Fibroblast of upper back skin (primary cell): ENCODE measurements at places on chromosomes 7 and 10.
A peak's percentile ranks its signal among the peaks of the same experiment; 100 is the strongest.

DNA sequence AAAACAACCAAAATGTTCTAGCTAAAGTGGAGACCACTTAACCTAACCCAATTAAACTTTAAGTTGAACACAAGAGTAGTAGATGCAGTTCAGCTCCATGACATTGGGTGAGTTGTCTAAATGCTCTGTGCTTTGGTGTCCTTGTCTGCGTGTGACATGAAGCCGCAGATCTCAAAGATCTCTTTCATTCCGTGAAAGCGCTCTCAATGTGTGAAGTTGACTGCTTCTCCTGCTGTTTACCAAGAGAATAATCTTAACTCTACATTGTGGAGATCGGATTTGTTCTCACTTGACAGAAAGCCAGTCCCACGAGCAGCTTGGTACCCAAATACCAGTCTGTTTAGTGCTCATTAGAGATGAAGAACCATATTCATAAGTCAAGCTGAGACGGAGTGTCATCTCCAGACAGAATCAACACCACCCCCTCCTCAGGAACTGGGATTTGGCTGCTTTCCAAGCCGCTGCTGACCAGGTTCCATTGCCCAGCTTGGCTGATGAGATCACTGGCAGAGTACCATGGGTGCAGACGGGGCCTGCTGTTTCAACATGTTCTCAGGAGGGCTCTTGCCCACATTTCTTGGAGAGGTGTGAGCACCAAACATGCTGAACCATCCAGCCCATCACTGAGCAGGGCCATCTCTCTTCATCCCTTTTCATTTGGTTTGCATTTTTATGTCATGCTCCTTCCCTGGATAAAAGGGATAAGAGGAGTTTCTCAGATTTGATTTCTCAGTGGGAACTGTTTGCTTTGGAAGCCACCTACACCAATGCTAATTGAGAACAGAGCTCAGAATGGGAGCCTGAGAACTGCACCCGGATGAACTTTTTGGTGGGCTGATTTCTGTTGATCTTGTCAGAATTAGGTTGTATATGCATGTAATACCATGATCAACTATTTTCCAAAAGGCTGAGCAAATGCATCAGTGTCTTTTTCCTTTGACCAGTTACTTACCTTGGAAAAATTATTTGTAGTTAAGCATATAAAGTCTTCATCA lies 95.8 kb upstream of the AGBL3 start:
- DNase-seq = peak; percentile 74

- peak; percentile 97 for DNase-seq
Observed at GRCh38 chr10:24873281-24873683, 79.1 kb downstream of the PRTFDC1 start.

DNA sequence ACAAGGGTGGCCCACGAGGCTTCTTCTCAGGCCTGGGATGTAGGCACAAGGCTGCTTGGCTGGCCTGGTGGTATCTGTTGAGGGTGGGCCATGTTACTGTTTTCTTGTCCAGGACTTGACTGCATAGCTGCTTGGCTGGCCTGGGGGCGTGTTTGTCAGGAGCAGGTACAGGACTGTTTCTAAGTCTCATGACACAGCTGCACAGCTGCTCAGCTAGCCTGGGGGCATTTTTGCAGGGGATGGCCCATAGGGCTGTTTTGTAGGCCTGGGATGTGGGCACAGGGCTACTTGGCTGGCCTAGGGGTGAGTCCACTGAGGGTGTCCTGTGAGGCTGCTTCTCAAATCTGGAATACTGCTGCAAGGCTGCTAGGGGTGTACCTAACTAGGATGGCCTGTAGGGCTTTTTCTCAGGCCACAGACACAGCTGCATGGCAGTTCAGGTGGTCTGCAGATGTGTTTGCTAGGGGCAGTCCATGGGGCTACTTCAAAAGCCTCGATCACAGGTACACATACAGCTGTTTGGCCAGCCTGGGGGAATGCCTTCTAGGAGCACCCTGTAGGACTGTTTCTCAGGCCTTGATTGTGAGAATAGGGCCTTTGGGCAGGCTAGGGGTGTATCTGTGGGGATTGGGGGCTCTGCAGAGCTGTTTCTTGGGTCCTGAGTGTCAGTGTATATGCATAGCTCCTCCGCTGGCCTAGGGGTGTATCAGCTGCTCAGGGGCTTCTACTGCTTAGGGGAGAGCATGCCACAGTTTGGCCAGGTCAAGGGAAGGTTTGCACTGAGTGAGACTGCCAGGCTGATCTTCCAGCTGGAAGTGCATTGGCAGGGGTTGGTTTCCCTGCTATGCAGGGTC lies 26.6 kb upstream of the PLA2G12B start:
- DNase-seq = no peak

DNA sequence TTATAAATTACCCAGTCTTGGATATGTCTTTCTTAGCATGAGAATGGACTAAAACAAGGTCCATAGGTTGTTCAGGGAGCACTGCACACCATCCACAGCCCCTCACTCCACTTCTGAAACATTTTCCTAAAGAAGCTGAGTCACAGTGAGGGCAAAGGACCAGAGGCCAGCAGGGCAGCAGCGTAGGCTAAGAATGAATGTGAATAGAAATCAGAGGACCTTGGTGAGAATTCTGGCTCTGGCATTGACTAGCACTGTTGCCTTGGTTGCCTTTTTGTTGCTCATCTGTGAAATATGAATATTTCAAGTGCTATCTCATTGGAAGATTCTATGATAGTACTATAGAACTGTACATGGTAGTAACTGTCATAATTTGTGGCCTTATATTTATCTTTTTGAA lies 41.7 kb upstream of the TOMM7 start:
- DNase-seq = no peak

GRCh38 chr10:74439213-74439612 lies 288.2 kb downstream of the ADK start:
- DNase-seq = no peak

DNA sequence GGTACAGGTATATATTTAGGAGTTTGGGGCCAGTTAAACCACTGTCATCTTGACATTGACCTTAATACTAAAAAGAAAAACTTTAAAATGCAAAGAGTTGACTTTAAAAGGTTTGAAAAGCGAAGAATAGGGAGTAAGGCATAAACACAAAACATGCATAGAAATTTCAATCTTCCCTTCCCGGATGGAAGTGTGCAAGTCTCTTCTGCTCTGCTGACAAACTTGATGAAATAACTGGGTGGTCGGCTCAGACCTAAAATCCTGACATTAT lies 3.4 kb upstream of the SPAG6 start:
- no peak for DNase-seq

GRCh38 chr10:121781101-121781500 lies 146.7 kb downstream of the ATE1 start:
- no peak for DNase-seq

DNA sequence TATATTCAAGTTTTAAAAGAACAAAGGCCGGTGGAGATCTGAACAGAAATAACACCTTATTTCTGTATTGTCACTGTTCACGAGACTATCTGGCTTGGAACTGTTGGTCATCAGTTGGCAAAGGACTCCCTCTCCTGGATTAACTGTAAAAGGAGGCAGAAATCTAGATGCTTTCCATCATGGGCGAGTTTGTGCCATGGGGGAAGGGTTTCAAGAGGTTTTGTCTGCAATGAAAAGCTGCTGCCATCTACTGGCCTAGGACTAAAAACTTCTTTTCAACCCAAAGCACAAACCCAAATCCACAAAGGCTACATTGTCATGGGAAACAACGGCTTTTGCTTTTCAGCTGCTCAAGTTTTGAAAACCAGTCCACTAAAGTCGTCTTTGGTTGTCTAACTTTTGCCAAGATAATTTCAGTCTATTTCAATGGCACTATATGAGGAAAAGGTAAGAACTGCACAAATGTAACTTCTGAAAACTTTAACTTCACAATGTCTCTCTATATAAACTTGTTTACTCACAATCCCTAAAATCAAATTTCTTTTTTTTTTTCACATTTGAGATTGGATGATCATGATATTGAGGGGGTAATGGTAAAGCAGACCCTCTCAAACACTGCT lies 196.8 kb downstream of the SKAP2 start:
- DNase-seq = peak; percentile 91

DNA sequence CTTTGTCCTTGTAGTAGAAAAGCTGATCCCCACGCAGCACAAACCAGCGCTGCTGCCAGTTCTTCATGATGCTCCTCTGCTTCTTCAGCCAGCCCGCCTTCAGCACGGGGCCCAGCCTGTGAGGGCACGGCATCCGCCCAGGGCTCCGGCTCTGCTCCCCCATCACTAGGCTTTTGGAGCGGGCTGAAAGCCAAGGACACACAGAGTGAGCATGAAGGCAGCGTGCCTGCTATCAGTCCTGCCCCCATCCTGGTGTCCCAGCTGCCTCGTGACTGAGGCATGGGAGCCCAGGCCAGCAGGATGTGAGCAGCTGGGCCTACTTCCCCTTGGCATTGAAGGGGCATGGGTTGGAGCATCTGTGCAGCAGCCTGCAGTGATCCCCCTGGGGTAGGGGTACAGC lies 21.9 kb downstream of the ARHGAP22 start:
- DNase-seq = no peak

DNA sequence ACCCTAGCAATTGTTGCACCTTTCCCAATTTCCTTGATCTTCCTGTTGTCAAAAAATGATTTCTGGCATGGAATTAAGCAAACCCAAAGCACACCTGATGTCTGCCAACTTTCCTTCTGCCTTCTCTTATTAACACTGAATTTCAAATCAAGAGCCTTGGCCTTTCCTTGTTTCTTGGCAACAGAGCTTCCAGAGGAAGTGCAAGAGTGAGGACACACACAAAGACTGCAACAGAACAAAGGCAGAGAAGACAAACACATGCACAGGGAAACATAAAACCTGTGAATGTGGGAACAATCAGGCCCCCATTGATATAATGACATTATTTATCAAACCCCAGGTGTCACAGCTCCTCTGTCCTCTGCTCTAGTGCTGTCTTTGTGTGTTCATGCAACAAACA lies 73.0 kb upstream of the IL6 start:
- DNase-seq = no peak

GRCh38 chr10:132563485-132564248 lies 26.1 kb downstream of the INPP5A start:
- DNase-seq = peak; percentile 32

- peak; percentile 15 for DNase-seq
Observed at GRCh38 chr10:34288634-34289033, 526.5 kb downstream of the PARD3 start.

- DNase-seq = no peak
Observed at GRCh38 chr7:4714767-4715409, 32.8 kb downstream of the FOXK1 start.

DNA sequence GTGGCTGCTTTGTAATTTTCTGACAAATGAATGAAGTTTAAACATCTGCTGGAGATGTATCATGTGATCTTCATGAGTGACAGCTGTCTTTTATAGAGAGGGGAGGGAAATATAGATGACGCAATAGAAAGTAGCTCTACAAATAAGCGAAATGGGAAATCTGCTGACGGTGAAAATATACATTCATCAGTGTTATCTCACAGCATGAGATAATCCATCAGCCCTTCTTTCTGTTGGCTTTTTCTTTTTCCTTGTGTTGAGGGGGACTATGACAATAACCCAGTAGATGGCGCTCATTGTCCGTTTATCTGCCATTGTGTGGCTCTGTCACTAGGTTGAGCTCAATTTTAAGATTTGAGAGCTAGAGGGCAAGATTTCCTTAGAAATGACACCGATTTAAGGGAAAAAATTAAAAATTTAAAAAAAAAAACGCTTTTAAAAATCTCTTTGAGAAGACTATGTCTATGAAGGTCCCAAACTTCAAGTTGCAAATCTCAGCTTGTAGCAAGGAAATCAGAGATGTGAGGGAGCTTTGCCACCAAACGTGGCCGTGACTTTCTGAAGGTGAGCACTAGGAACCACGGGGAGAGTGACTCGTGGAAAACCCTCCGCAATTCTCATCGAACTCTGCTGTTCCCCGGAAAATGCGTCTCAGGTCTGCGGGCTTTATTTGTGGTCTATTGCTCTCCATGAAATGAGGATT lies 114.6 kb upstream of the SFMBT2 start:
- peak; percentile 63 for DNase-seq

DNA sequence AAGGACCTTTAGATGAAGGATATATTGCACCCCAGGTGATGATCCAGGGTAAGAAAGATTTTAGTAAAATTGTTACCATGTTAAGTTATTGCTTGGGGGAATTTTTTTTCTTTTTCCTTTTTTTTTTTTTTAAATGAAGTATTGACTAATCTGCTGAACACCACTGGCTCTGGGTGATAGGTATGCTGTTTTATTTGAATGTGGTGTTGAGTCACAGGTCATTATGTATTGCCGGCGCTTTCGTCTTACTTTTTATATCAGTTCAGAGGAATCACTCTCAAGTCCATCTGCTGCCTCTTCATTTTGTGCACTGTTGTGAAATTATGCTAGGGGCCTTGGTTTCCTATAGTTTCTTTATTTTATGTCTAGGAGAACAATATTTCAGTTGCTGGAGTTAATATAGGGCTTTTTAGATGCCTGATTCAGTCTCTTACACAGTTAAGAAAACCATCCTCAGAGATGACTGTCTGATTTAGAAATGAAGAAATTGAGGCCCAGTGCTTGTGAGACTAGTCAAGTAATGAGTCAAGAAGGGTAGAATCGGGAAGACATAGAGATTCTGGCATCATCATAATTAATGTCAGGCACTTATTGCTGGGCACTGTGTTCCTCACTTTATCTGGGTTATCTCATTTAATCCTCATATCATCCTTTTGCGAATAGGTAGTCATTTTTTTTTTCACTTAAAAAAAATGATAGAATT lies 38.7 kb downstream of the NRF1 start:
- peak; percentile 19 for DNase-seq

GRCh38 chr7:138386821-138387220 lies 73.2 kb upstream of the TRIM24 start:
- no peak for DNase-seq

DNA sequence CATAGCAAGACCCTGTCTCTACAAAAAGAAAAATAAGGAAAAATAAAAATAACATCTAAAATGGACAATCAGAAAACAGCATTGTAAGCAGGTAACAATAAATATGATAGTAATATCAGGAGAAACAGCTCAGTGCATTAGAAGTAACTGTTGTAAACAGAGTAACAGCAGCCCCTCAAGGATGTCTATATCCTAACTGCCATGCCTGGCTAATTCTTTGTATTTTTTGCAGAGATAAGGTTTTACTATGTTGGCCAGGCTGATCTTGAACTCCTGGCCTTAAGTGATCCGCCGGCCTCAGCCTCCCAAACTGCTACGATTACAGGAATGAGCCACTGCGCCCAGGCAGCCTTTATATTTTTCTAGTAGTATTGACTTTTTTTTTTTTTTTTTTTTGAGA lies 7.5 kb downstream of the SORBS1 start:
- DNase-seq = no peak

GRCh38 chr10:17685233-17685840 lies 41.4 kb downstream of the STAM start:
- no peak for DNase-seq

DNA sequence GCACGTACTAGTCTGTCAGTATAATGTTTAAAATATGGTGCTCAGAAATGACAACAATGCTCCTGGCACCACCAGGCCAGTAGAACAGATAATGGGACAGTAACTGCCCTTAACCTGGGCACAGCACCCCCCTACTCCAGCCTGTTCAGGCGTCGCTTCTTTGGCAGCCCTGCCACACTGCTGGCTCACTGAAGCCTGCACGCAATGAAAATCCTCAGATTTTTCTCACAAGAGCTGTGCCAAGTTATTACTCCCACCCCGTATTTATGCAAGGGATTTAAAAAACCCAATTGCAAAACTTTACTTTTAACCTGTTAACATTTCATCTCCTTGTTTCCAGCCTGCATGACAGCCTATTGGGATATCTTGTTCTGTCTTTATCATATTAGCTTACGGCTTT lies 56.6 kb upstream of the LAMB1 start:
- peak; percentile 14 for DNase-seq
